ENCODE measurements at places on chromosomes 2 and 18.

- DNase-seq = no peak
Observed at GRCh38 chr2:169208026-169208425, 138.7 kb downstream of the DHRS9 start.

DNA sequence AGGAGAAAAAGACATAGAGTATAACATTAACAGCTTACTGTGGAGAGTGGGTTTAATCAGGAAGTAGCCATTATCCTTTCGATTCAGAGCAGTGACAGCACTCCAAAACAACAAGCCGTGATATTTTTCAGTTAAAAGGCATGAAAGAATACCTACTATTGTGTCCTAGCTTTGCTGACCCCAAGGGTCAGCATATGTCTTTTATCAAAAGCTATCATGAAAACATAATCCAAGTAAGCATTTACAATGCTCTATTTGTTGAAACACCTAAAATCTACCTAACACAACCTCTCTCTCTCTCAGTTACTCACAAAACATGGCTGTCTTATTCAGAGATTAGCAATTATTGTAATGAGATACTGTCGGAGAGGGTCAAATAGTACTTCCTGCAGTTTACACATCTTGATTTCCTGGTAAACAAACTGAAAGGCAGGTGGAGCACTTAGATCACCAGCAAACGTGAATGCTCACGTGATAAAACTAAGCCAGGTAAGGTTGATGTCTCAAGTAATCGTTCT, 100.0 kb downstream of the BAZ2B start:
- peak; percentile 72 for DNase-seq

DNA sequence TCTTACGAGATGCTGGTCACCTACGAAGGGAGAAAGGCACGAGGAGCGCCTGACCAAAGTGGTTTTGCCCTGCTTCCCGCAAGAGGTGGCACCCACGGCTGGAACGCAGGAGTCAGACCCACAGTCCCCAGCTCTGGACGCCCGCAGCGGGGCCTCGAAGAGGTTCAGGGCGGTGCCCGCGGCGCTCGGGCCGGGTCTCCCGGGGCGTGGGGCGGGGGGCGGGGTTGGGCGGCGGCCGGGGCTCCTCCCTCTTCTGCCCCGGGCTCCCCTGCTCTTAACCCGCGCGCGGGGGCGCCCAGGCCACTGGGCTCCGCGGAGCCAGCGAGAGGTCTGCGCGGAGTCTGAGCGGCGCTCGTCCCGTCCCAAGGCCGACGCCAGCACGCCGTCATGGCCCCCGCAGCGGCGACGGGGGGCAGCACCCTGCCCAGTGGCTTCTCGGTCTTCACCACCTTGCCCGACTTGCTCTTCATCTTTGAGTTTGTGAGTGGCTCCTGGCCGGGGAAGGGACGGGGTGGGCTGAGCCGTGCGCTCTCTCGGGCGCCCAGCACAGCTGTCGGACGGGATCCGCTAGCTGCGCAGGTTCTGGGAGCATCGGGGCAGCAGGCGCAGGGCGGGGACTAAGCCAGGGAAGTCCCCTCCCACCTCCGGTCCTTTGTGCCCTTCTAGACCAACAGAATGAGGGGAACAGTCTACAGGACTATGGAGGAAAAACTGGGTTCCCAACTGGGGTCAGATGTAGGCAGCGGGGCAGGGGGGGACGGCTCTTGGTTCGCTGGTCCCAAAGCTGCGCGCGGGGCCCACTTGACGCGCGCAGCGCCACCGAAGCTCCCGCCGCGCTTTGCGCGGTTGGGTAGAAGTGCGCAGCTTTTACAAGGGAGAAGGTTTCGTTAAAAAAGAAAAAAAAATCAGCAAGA, at the start of gene MAL:
Gene MAL, plus strand, starts transcription at position 303 of the 914 bp plus-strand sequence. Its CDS starts 85 bp downstream, at position 388.
- peak; percentile 58 for DNase-seq

GRCh38 chr2:189719571-189719970, 43.0 kb downstream of the OSGEPL1 start:
- no peak for DNase-seq

- no peak for DNase-seq
Observed at GRCh38 chr2:63058921-63059792, 8.5 kb downstream of the OTX1 start.

GRCh38 chr2:38237311-38237710, 139.8 kb downstream of the ATL2 start:
- DNase-seq = no peak
